Hematopoietic multipotent progenitor cell treated with erythropoietin and hydrocortisone succinate and interleukin-3 and kit ligand, for 15 days (in vitro differentiated cells): ENCODE measurements at places on chromosomes 1 and 21.
A peak's percentile ranks its signal among the peaks of the same experiment; 100 is the strongest.

GRCh38 chr1:26702680-26703038 is 6.8 kb downstream of the ARID1A start:
- no peak for DNase-seq

- no peak for DNase-seq
Observed at GRCh38 chr21:38699048-38699447, 106.7 kb upstream of the ETS2 start.

GRCh38 chr1:31380181-31380580 is 7.3 kb upstream of the FABP3 start:
- no peak for DNase-seq

DNA sequence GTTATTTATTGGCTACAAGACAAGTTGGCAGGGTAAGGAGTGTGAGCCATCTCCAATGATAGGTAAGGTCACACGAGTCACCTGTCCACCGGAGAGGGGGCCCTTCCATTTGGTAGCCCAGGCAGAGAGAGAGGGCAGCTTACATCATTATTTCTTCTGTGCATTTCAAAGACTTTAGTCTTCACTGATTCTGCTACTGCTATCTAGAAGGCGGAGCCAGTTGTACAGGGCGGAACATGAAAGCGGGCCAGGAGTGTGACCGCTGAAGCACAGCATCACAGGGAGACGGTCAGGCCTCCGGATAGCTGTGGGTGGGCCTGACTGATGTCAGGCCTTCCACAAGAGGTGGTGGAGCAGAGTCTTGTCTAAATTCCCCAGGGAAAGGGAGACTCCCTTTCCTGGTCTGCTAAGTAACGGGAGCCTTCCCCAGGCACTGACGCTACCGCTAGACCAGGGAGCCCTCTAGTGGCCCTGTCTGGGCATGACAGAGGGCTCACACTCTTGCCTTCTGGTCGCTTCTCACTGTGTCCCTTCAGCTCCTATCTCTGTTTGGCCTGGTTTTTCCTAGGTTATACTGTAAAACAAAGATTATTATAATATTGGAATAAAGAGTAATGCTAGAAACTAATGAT is 36.7 kb downstream of the ZNF695 start:
- DNase-seq: peak; percentile 50

DNA sequence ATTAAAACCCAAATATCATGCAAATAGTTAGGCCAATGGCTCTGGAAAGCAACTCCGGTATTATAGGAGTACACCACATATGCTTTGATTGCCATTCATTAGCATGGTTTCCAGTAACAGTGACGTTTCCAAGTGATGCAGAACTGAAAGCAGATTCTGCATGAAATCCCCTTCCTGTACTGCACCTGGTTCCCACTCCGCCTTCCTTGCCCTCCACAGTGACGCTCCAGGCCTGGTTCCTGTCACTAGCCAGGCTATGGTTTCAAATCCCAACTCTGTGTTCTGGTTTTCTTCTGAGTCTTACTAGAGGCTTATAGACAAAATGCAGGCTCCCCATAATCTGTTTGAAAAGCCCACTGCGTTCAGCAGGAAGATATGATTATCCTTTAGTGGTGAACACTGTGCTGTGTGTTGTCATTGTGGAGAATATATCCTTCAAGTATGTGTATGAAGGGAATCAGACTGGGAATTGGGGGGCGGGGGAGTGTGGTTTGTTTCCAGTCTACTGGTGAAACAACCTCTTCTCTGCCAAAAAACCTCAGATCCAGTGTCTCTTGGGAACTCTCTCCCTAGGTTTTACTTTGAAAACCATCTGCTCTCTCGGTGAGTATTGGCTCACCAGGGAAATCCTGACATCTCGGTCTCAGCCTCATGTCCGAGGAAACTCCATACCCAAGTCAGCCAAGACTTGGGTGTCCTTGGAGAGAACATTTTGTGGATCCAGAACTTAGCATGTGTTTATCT is 78.7 kb downstream of the TYW3 start:
- DNase-seq: no peak

GRCh38 chr21:38938343-38938742 is 132.6 kb downstream of the ETS2 start:
- DNase-seq: no peak

DNA sequence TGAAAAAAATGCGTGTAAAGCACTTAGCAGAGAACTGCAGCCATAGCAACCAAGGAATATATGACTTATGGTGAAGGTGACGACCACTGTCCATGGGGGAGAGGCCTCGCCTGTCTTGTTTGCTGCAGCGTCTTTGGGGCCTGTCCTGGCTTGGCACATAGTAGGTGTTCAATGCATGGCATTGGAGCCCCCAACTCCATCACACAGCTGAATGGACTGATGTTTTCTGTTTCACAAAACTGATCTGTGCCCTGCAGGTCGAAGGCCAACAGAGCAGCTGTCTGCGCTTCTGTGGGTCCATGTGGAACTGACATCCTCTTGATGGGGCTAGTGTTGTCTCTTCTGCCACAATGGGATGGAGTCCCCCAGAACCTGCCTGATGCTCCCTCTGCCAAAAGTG is 296.0 kb downstream of the PTPRU start:
- DNase-seq: no peak

GRCh38 chr1:196897158-196897828 is 9.4 kb downstream of the CFHR4 start:
- DNase-seq: no peak

DNA sequence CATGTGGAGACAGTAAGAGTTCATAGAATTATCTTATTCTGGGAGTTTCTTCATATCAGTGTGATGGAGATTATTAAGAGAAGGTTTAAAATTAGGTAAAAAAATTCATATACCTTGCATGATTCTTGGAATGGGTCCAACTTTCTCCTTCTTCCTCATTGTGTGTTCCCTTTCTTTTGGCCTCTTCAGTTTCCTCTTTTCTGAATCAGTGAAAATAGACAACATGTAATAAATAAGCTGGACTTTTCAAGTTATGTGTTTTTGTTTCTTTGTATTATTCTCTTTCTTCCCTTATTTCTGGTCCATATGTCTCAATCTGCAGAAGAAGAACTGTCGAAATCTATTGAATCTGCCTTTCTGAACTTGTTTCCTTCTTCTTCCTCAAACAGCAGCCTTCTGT is 30.5 kb downstream of the C4BPA start:
- no peak for DNase-seq

DNA sequence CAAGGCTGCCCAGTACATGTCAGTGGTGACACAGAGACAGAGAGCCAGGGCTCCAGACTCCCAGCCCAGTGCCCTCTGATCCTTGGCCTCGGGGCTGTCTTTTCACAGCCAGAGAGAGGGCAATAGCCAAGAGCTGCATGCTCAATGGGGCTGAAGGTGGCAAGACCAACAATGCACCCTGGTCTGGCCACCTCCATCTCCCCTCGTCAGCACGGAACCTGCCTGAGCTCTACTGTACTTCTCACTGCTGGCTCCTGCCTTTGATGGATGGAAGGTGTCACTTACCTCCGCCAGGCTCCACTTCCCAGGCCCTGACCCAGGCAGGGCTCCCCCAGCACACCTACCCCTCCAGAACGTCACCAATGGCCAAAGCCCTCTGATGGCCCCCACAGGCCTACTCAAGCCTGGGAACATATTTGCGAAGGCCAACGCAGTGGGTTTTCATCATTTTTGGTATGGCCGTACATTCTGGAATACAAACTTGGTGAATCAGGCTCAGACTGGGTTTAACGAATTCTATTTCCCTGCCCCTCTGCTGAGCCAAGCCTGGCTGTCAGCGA is 88.1 kb downstream of the DMRTB1 start:
- DNase-seq: no peak

- DNase-seq: no peak
Observed at GRCh38 chr21:43301409-43302061, 125.4 kb downstream of the SIK1 start.

DNA sequence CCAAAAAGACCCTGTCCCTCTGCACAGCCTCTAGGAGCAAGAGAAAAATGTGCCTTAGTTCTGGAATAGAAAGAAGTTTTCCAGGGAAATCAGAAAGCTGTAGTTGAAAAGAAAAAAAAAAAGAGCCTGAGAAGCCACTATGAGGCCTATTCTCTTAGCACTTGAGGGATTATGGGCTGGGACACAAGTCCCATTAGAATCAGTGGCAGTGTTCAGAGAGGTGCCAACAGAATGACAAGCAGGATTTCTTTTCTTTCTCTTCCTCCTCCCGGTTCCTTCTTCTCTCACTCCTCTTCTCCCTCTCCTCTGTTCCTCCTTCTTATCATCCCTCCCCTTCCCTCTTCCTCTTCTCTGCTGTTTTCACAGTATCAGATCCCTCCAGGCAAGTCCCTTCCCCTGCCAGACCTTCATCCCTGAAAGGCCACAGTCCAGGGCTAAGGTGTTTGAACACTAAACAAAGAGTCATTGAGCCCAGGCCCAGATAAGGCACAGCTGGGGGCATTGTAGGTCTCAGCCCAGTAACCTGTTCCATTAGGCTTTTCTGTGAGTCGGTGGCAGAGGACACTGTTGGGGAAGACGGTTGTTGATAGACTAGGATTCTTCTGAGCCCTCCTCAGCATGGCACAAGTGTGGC is 64.7 kb upstream of the LPGAT1 start:
- no peak for DNase-seq

DNA sequence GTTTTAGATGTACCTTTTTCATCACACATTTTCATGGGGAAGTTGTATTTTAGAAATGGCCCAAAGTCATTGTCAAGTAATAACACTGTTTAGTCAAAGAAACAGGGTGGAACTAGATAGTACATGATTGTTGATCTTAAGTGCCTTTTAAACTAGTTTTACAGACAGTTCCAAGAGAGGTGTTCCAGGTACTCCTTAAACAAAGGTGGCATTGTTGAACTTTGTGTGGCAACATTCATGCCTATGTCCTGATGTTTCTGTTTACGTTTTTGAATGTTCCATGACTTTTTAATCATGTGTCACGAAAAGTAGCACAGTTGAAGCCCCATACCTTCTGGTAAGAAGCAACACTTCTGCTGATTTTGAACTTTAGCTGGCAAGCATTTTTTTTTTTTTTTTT is 9.1 kb upstream of the SH3D21 start:
- no peak for DNase-seq

DNA sequence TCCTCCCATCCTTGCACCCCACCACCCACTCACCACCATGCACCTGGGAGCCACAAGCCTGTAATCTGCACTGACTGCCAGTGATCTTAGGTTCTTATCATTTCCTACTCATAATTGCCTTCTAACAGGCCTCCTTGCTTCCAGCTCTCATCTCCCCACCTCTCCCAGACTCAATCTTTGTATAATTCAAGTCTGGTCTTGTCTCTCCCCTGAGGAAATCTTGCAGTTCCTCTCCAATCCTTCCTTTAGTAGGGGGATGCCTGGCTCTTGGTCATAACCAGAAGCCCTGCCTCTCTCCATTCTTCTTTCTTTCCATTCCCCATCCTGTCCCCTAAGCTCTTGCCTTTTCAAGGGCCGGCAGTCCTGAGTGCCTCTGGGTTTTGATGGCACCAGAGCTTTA is 27.8 kb downstream of the PIGM start:
- DNase-seq: no peak

DNA sequence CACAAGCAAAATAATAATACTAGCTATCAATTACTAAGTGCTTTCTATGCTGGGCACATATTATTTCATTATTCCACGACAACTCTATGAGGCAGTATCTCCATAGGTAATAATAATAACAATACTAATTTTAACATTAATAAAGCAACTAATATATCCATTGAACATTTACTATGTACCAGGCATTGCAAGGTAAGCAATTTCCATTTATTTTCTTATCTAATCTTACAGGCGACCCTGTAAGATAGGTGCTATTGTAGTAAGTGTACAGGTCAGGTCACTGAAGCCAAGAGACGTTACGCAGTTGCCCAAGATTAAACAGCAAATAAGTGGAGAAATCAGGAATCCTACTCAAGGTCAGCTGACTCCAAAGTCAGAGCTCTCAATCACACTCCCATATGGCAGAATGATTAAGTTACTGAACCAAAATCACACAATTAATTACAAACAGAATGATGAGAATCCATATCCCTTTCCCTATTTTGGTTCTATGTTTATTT is 198.4 kb downstream of the SLC45A1 start:
- DNase-seq: no peak
